AG09309 (cell line): ENCODE measurements at places on chromosomes 5 and 9.

DNA sequence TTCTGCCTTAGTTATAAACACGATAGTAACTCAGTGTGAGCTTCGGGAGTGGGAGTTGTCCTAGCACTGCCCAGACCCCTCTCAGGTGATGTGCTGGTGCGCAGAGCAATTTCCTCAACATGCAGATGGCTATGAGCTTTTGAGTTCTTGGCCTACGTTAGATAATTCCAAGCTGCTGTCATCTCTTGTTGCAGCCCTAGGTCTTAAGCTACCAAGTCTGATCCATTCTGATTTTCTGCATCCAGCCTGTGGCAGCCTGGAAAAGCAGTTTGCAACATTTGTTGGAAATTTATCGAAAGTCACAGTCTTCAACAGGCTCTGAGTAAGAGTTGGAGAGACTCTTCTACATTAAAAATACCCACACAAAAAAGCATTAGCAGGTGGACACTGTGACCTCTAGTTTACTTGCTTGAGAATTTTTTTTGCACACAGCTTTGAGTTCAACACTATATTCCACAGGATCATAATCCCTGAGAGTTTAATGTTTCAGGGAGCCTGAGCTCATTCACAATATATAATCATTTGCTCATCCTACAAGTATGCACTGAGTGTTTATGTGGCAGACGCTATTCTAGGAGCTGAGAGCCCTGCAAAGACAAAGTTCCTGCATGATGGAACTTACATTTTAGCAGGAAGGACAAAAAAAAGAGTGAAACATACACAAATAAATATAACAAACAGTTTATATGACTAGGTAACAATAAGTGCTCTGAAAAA is 91.6 kb downstream of the UBE2QL1 start:
- DNase-seq = no peak

DNA sequence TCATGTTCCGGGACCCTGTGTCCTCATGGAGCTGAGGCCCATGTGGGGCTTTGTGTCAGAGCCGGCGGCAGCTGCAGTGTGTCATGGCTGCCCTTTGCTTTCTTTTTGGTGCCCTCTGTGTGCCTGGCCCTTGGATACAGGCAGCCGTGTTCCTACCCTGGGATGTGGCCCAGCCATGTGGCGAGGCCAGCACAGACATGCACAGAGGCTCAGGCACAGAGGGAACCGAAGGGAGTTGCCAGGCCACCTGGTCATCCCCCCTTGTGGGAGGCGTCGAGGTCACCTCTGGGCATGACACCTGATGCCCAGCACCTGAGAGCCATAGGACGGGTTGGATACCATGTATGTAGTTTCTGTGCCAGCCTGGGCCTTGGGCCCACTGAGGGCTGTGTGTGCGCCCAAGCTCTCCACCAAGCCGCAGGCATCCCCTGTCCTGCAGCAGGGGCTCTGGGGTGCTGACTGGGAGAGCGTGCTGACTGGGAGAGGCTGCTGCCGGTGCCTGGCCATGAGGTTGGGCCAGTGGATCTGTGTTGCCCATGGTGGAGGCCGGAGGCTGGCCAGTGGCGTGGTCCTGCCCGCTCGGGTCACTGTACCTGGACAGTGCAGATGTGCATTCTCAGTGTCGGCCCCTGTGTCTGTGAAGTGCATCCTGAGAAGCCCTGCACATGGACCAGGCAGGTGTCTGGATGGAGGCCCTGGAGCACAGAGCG is 4.8 kb downstream of the NKD2 start:
- no peak for DNase-seq

GRCh38 chr5:122661496-122662180 is 113.2 kb upstream of the SNX2 start:
- no peak for DNase-seq

DNA sequence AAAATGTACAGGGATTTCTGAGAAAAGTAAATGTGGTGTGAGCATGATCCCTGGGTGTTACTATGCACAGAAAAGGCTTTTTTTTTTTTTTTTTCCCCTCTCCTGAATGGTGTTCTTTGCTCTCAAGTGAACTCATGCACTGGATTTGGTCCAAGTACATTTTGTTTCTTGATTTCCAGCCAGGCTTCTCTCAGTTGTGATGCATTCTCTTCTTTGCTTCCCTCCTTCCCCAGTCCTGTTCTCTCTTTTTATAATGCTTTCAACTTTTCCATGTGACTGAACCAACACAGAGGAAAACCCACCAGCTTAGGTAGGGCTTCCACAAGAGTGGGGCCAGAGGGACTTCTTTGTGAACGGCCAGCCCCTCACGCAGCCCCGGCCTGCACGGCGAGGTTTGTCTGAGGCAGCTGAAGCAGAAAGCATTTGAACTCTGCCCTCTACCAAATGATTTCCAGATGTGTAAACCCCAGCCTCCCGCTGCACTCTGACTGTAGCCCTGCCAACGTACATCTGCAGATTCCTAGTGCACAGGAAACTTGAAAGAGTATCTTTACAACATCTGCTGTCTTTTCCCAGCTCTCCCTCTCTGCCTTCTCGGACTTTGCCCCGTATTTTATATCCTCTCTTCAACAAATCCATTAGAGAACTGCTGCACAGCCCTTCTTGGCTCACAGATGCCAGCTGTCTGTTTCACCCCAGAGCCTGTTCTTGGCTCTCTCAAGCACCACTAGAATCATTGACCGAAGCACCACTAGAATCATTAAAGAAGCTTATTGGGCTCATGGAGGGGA is 71.8 kb upstream of the CD180 start:
- DNase-seq = peak; percentile 88

GRCh38 chr9:127172066-127172707 is 49.8 kb upstream of the ANGPTL2 start:
- DNase-seq = no peak
